Stimulated activated CD4-positive, alpha-beta T cell treated with anti-CD3 and anti-CD28 coated beads, Interleukin-2, amount 100 ng/mL, for 48 hours (primary cell): ENCODE measurements at places on chromosomes 2 and 18.

DNA sequence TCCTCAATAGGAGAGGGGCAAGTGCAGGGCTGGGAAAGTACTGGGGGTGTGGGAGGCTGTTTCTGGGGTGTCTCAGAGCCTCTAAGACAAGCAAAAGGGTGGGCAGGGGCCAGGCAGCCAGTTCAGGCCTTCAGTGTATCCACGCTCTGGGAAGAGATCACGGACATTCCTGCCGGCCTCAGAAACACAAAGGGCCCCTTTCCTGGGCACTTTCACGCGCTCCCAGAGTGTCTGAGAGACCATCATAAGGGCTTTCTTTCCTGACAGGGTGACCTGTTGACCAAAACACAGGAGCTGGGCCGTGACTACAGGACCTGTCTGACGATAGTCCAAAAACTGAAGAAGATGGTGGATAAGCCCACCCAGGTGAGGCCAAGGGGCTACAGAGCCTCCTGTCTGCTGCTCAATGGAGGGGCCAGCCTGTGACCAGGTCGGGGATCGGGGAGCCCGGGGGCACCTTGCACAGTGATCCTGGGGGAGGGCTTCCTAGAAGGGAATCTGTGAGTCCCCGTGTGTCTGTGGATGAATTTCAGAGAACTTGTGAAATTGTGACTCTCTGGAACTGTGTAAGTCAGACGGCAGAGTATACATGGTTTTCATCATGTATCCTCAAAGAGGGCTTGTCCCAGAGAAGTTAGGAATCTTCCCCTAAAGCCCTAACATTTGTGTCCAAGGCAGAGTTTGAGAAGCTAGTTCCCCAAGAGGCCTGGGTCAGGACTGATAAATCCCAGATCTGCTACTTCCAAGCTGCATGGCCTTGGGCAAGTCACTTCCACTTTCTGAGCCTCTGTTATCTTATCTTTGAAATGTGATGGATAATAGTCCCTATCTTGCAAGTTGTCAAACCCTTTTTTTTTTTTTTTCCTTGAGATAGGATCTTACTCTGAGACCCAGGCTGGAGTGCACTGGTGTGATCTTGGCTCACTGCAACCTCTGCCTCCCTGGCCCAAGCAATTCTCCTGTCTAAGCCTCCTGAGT is 1.8 kb downstream of the GNLY start:
- no peak for DNase-seq

GRCh38 chr2:54588244-54588899 is 132.2 kb downstream of the SPTBN1 start:
- no peak for DNase-seq

- no peak for DNase-seq
These were observed 19.5 kb upstream of the GLS start for GRCh38 chr2:190860985-190861680.

- DNase-seq = no peak
These were observed 100.3 kb upstream of the NCK2 start for GRCh38 chr2:105644174-105644980.

GRCh38 chr2:33153008-33153407 is 206.3 kb downstream of the LTBP1 start:
- DNase-seq = no peak

- no peak for DNase-seq
These were observed 38.9 kb downstream of the SRD5A2 start for GRCh38 chr2:31541853-31542252.

- DNase-seq = no peak
These were observed 20.5 kb downstream of the LNPK start for GRCh38 chr2:175981551-175981950.
